ENCODE measurements at places on chromosomes 5 and 9. TPM values are rescaled to one million over a fixed set of nuclear protein-coding genes. Genes with fewer than 3 reads are reported as not detected.

OTP gene
- 0.10 TPM for total RNA-seq

PCDHGA7 gene
- total RNA-seq: 4.9 TPM

PDE6A gene
- 0.91 TPM for total RNA-seq

PRDM9 gene
- total RNA-seq: not detected

DNA sequence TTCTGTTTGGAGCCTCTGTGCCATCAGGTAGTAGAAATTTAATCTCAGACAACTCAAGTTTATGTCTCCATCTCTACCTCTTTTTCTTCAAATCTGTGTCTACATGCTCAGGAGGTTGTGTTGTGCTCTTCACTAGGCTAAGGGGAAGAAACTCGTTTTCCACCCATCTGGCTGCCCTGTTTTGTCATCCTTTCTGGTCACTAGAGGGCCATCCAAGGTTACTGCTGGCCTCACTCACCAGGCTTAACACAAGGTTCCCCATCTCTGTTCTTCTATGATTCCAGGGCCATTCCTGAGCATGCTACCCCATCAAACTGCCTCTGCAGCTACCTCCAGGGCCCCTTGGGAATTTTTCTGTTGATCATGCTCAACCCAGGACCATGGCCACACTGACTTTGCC lies 213.3 kb upstream of the FBXL7 start:
- H3K4me3 ChIP-seq: no peak overlapping the region
- DNase-seq: no peak
- no peaks in the 10 kb centered on the region for H3K4me1 ChIP-seq

GRCh38 chr9:125405938-125406809 lies 144.5 kb downstream of the GAPVD1 start:
- no peak overlapping the region for H3K4me3 ChIP-seq
- no peaks in the 10 kb centered on the region for H3K27me3 ChIP-seq
- H3K36me3 ChIP-seq: no peaks in the 10 kb centered on the region
- no peak for DNase-seq

GRCh38 chr5:141753971-141754713 lies 72.1 kb upstream of the ARAP3 start:
- H3K4me3 ChIP-seq: no peak overlapping the region
- no peak overlapping the region for H3K27ac ChIP-seq
- H3K4me1 ChIP-seq: no peaks in the 10 kb centered on the region
- H3K27me3 ChIP-seq: peaks cover 21% of the 10 kb centered on the region
- no peaks in the 10 kb centered on the region for H3K36me3 ChIP-seq
- peak; percentile 62 for DNase-seq

DNA sequence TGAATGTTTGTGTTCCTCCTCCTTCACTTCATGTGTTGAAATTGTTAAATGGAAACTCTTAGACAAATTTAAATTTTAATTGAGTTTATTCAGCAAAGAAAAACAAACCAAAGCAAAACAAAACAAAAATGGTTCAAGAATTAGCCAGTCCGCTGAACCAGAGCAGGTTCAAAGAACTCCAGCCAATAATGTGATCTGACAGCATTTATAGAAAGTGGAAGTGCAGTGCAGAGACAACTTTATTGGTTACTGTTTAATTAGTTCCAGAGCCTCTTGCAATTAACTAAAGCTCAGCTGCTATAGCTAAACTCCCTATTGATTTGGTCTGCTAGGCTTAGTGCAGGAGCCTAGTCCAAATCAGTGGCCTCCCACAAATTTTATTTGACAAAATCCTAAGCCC lies 132.9 kb downstream of the RNF180 start:
- no peaks in the 10 kb centered on the region for H3K36me3 ChIP-seq
- H3K4me1 ChIP-seq: no peaks in the 10 kb centered on the region
- no peak overlapping the region for H3K4me3 ChIP-seq
- DNase-seq: no peak
- no peaks in the 10 kb centered on the region for H3K27me3 ChIP-seq

DNA sequence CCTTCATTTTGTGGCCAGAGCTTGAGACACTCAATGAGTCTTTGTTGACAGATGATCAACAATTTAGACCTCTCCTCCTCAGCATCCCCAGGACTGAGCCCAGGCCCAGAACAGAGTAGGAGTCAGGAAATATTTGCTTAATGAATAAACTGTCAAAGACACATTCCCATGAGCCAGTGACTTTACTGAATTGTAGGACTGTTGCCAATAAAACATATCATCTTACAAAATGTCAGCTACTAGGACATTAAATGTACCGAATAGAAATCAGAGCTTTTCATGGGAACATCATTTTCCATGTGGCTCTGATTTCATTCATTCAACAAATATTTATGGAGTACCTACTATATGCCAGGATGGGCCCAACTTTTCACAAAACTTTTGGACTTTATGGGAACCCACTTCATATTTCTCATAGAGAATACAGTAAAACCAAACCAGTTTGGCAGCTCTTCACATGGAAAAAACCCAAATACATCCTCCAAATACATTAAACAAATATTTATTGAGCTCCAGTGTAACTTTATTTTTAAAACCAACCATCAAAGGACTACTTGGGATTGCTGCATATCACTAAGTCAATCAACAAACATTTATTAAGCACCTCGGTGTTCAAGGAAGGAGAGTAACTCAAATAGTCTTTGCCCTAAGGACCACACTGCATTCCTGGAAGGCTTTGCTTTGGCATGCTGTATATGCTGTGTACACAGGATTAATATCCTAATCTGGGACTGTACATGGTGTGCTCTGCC lies 11.4 kb downstream of the VDAC1 start:
- H3K27me3 ChIP-seq: no peaks in the 10 kb centered on the region
- H3K4me3 ChIP-seq: no peak overlapping the region
- H3K27ac ChIP-seq: no peak overlapping the region
- peak; percentile 7 for DNase-seq

Data from adrenal gland (tissue), 19 donors.